ENCODE measurements at places on chromosomes 2 and 18.

DNA sequence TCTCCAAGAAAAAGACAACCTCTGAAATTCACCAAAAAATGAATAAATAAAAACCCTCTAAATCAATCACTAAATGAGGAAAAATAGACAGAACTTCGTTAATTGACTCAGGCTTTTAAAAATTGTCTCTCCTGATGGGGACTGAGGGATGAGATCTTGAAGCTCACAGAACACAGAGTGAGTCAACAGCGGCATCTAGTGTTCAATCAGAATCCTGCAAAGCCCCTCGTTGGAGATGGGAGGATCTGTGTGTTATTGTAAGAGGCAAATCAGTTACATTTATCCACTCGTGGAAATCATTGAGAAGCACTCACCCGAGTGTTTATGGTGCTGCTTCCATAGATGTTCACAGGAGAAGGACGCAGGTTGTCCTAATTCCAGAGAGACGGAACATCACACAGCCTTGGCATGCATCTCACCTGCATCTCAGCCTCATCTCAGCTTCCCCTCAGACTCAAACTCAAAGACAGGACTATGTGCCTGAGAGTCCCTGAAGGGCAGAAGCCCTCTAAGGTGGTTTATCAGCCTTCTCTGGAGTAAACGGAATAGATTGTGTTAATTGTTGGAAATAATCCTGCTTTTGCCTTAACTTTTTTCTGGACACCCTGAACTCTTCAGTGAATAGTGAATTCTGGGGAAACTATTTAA, 82.0 kb downstream of the MREG start:
- DNase-seq, result peak; percentile 17

DNA sequence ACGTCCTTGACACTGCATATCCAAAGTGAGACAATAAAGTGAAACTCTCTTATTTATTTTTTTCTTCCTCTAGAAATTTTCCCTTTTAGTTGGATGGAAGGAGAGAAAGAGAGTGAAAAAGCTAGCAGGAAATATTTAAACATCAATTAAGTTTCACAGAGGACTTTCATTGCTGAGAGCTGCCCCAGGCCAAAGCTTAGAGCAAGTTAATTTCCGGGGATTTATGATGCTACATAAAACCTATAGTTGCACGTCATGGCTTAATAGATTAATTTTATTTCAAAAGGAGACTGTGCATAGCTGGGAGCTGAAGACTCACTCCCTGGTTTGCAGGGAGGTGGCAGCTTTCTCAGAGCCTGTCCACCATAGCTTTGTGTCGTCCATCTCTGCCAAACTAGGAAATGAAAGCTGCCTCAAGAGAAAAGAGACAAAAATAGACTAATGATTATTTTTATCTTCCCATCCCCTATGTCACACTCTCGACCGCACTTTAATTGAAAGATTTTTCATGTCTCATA, 323.3 kb upstream of the RAB6C start:
- no peak for DNase-seq

DNA sequence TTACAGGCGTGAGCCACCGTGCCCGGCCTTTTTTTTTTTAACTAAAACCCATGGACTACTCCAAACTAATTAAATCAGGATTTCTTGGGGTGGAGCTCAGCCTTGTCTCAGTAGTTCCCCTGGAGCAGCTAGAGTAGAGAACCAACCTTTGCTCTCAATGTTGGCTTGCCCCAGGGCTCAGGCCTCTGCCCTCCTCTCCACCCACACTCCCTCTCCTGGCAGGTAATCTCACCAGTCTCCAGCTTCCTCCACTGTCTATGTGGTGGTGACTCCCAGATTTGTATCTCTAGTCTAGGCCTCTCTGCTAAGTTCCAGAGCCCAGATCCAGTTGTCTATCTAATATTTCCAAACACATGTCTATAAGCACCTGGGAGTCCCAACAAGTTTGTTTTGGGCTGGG, 9.6 kb upstream of the MTA3 start:
- no peak for DNase-seq

DNA sequence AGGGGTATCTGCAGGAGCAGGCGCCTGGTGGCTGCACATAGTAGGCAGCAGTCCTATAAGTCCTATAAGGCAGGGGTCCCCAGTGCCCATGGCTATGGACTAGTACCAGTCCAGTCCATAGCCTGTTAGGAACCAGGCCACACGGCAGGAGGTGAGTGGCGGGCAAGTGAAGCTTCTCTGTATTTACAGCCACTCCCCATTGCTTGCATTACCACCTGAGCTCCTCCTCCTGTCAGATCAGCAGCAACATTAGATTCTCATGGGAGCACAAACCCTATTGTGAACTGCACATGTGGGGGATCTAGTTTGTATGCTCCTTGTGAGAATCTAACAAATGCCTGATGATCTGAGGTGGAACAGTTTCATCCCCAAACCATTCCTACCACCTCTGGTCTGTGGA, 33.1 kb downstream of the STK25 start:
- DNase-seq, result no peak

DNA sequence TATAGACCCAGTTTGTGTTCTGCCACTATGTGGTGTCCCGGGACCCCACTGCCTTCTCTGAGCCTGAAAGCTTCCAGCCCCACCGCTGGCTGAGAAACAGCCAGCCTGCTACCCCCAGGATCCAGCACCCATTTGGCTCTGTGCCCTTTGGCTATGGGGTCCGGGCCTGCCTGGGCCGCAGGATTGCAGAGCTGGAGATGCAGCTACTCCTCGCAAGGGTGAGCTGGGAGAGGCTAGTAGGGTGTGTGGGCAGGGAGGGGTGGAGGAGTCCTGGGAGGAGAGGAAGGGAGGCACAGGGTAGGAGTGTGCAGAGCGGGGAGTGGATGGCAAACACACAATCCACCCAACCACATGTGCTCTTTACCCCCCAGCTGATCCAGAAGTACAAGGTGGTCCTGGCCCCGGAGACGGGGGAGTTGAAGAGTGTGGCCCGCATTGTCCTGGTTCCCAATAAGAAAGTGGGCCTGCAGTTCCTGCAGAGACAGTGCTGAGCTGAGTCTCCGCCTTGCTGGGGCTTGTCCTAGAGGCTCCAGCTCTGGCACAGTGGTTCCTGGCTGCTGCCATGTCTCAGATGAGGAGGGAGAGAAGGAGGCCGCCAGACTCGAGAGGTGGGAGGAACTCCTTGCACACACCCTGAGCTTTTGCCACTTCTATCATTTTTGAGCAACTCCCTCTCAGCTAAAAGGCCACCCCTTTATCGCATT, 16.9 kb downstream of the PRKAG3 start:
- no peak for DNase-seq

DNA sequence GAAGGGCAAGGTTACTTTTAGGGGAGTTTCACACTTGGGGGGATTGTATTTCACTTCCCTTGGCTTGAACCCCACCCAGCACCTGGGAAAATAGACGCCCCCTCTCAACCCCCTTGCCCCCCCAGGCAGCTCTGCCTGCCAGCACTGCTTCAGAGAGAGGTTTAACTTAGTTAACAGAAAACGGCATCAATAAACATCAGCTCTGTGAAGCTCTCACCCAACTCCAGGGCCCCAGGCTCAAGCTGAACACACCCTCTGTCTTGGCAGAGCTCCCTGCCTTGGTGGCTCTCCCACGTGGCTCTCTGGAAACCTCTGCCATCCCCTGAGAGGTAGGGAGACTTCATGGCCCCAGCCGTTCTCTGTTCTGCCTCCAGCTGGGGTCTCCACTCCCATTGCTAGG, 244.1 kb downstream of the ACKR3 start:
- DNase-seq, result no peak

GRCh38 chr2:128695646-128696220, 377.1 kb upstream of the HS6ST1 start:
- DNase-seq, result no peak

GRCh38 chr2:162090109-162090508, 16.1 kb upstream of the DPP4 start:
- no peak for DNase-seq

DNA sequence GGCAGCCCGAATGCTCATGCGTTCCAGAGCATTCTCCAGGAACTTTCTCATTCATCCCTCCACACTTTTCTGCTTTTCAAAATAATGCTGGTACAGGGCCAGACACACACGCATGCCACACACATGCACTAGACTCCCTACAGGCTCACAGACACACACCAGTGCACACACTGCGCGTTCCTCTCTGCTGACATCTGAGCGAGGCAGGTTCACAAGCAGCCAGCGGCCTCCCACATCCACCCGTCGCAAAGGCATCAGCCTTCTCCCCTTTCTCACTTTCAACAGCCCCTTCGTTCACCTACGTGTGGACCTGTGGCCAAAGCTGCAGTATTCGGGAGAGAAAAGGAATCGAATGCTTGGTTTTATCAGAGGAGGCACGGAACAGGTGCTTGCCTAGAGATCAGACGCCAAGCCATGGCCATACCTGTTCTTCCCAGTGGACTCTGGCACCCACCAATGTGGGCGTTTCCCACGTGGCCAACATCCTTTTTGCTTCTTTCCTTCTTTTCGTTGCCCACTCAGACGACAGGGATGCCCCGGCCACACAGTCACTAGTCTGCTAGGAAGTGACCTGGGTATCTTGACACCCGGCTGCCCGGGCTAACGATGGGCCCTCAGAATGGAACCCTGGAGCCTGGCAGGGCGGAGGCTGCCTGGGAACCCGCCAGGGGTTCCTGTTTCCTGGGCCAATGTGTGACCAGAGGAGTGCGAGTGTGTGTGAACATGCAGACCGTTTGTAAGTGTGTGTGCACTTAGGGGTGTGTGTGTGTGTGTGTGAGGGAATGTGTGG, 85.8 kb upstream of the ID2 start:
- no peak for DNase-seq

GRCh38 chr2:142165790-142166189, 35.0 kb upstream of the LRP1B start:
- DNase-seq, result no peak

DNA sequence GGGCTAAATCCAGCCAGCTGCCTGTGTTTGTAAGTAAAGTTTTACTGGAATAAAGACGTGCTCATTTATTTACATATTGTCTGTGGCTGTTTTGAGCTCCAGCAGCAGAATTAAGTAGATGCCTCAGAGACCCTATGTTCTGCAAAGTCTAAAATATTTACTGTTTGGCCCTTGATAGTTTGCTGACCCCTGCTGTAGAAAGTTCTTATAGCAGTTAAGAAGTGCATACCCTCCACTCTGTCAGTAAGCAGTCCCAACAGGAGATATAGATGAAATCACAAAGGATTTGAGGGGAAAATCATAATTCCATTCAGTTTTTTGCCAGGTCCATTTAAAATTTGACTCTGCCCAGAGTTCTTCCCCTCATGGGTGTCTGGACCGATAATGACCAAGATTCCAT, 50.1 kb upstream of the ITM2C start:
- no peak for DNase-seq

- no peak for DNase-seq
Observed at GRCh38 chr18:45049578-45050319, 369.1 kb downstream of the SETBP1 start.

DNA sequence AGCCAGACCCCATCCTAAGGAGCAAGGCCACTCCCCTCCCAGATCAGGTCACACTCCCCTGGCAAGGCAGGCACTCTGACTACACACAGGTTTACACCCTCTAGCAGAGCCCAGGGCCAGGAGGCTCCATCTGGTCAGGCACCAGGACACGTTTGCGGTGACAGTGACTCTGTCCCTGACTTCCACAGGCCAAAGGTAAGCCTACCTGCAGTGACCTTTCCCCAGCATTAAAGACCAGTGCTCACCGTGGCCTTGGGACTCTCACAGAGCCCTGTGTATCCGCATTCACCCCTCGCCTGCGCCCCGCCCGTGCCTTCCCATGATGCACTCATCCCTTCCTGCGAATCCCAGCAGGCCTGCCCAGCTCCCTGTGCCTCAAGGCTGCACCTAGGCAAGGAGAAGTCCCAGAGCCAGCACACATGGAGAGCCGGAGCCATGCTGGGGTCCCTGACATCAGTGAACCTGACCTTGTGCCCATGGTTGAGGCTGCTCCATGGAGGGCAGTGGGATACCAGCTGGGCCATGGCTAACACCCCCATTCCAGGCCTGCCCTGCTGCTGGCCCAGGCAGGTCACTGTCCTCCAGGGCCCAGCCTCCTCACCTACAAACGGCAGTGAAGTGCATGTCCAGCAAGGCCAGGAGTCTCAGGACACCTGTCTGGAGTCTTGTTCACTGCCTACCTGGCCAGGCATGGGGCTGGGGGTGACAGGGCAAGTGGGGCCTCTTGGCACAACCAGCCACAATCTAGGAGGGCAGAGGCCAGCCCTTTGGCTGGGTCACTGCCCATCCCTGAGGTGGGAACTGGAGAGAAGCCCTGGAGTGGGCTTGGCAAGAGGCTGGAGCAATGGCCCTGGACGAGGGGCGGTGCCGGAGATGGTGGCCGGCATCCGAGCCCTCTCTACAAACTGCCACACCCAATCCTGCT, 3.0 kb downstream of the NEURL3 start:
- DNase-seq, result no peak

DNA sequence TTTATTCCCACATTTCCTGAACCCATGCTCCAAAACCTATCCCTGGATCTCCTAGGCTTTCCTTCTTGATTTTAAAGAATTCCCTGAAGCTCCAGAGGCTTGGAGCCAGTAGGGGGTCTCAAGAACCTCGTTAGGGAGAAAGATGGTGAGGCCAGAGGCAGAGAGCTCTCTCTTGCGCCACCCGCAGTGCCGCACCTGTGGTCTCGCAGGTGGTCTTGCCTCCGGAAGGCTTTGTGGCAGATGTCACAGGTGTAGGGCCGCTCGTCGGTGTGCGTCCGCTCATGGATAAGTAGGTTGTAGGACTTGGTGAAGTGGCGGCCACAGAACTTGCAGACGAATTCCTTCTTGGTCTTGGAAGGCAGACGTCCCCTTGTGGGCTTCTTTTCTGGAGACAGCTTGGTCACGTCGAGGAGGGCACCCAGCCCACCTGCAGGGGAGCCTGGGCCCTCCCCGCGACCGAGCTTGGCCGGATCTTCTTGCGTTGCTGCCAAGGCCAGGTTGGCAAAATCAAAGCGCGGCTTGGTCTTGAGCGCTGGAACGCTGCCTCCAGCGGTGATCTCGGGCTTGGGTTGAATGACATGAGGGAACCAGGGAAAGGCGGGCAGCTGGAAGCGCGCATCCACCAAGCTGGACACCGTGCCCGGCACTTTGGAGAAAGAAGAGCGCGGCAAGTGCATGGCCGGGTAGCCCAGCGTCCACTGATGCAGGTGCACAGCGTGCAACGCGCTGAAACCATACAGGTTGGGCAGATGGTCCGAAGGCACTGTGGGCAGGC, 5.3 kb downstream of the OSR1 start:
- no peak for DNase-seq

DNA sequence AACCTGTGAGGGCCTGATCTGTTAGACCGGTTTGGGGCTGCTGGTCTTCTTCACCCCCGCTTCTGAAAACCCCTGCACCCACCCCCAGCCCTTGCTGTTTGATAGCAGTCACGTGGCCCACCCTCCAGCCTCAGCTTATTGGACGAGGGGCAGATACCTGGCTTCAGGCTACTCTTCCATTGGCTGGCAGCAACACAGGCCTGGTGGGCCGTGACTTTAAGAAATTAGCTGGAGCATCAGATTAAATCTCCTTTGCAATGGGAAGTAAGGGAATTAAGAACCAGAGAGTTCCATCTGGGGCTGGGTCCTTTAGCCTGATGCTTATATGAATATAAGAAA, 107.3 kb downstream of the KLHL29 start:
- no peak for DNase-seq

DNA sequence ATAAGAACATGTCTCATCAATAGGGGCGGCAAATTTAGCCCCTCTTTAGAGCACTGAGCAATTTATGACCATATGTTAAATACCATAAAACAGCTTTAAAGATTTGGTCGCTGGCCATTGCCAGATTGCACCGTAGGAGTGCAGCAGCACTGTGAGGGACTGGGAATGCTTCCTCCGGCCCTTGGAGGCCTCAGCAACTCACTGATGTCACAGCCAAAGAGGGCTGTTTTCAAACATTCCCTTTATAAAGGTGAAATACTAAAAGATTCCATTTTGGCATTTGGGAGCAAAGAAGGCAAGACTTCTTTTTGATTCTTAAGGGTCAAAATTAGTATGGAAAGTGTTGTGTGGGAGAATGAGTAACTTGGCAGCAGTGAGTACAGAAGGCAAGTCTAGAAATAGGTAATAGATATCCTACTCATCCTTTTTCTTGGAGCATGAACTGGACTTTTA, 63.7 kb downstream of the BABAM2 start:
- DNase-seq, result no peak
